Smooth muscle cell of the brain vasculature (primary cell): ENCODE measurements at places on chromosomes 11 and 22.

GRCh38 chr22:23376256-23376655, 195.9 kb downstream of the BCR start:
- DNase-seq: no peak

DNA sequence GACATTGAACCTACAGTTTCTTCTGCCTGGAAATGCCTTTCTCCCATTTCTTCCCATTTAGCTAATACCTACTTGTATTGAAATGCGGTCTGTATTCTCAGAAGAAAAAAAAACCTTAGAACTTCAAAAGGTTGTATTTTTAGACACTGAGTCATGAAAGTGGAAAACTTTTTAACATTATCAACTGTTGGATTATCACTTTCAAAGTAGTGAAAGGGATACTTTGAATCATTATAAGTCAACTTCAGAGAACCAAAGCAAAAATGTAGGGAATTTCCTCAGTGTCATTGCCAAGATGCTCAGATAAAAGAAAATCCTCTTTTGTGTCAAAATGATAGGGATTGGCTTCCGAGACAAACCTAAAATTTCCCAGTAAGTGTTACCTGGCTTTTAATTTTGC, 6.6 kb downstream of the HOATZ start:
- DNase-seq: no peak

DNA sequence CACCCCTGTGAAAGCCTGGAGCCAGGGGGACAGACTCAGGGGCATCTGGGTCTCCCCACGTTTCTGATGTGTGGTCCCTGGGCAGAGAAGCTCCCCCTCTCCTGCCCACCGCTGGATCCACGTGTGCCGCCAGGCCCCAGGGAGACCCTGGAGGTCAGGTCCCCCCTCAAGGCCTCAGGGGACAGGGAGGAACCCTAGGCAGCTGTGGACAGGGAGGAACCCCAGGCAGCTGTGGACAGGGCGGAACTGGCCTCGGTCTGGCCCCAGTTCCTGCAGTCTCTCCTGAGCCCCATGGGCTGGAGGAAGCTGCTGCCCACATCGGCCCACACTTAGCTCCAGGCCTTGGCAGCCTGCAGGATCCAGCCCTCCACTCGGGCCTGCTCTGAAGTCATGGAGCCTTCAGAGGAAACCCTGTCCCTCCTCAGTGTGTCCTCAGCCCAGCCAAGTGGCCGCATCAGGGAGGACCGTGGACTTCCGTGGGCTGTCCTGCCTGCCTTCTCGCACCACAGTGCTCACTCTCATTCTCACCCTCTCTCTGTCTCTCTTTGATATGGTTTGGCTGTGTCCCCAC, 127.7 kb downstream of the BRD1 start:
- no peak for DNase-seq

GRCh38 chr11:75155570-75156422, 4.9 kb downstream of the SLCO2B1 start:
- no peak for DNase-seq

DNA sequence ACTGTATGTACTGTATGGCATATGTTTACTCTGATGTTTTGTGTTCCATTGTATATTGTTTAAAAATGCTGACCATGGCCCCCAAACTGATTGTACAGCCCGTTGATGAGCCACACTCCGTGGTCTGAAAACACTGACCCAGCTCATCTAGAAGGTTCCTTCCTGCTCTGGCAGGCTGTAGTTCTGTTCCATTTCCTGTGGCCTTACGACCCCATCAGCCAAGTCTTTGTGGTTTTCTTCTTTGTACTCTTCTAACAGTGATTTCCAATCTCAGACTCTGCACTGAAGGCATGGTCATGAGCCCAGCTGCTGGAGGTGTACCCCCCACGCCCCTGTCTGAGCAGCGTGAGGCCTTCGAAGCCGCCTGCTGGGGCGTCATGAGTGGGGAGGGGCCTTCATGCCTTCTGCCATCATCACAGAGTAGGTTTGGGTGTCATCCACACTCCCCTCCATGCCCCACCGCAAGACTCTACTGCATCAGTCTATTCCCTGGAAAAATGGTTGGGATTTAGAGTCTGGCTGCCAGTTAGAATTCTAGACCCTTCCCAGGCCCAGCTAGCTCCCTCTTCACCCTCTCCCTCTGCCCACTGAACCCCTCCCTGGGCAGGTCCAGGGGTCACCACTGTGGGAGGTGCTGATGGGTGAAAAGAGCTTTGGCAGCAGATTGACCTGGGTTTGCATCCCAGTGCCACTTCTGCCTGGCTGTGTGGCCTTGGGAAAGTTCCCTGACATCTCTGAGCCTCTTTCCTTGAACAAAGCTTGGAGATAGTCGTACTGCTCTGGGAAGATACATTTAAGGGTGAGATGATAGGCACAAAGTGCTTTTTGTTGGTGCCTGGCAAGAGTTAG, 11.3 kb upstream of the C11orf96 start:
- DNase-seq: no peak
